Liver (tissue), 10 donors: ENCODE measurements at places on chromosomes 2 and 18.

- H3K36me3 ChIP-seq = no peaks in the 10 kb centered on the region
- no peaks in the 10 kb centered on the region for H3K4me1 ChIP-seq
- no peak overlapping the region for H3K27ac ChIP-seq
- H3K4me3 ChIP-seq = no peak overlapping the region
These were observed 395.6 kb downstream of the ARHGAP15 start for GRCh38 chr2:143524559-143525401.

- H3K27ac ChIP-seq = no peak overlapping the region
- no peak overlapping the region for H3K4me3 ChIP-seq
- H3K27me3 ChIP-seq = no peaks in the 10 kb centered on the region
- no peak for DNase-seq
- no peaks in the 10 kb centered on the region for H3K36me3 ChIP-seq
These were observed 308.8 kb downstream of the ALK start for GRCh38 chr2:29612568-29612967.

GRCh38 chr2:138012968-138013367 is 48.7 kb downstream of the HNMT start:
- DNase-seq = no peak
- no peak overlapping the region for H3K4me3 ChIP-seq
- peaks cover 29% of the 10 kb centered on the region for H3K36me3 ChIP-seq
- no peaks in the 10 kb centered on the region for H3K27me3 ChIP-seq
- no peaks in the 10 kb centered on the region for H3K4me1 ChIP-seq

DNA sequence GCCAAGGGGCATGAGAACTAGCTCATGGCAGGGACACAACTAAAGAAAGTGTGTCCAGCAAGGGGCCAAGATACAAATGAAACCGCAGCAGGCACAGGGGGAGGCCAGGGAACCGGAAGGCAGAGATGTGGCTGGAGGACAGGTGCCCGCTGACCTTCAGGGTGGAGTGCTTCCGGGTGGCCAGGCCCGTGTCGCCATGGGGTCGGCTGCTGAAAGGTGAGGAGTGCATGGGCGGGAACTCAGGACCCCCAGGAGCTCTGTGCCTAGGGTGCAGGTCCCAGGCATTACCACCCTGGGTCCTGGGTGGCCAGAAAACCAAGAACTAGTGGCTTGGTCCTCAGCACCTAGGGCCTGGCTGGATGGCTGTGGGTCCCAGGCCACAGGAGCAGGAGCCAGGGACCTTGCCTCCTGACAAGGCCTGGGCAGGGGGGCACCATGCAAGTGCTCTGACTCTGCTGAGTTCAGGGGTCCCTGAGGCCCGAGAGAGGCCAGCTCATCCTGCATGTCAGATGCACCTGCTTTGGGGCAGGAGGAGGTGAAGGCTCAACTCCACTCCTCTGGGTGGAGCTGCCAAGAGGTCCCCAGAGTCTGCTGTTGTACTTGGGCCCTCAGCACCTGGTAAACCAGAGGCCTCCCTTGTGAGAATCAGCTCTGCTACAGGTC is 50.9 kb downstream of the CENPO start:
- no peak for DNase-seq
- H3K4me1 ChIP-seq = no peaks in the 10 kb centered on the region
- no peaks in the 10 kb centered on the region for H3K36me3 ChIP-seq
- H3K27ac ChIP-seq = no peak overlapping the region
- H3K27me3 ChIP-seq = no peaks in the 10 kb centered on the region
